ENCODE measurements at places on chromosomes 3 and 15.

- no peak for DNase-seq
Observed at GRCh38 chr3:70565861-70566260, 253.4 kb upstream of the MDFIC2 start.

- peak; percentile 72 for DNase-seq
Observed at GRCh38 chr15:64478863-64479262, 18.5 kb downstream of the ZNF609 start.

- DNase-seq = no peak
Observed at GRCh38 chr3:128485282-128486204, 7.5 kb downstream of the GATA2 start.

DNA sequence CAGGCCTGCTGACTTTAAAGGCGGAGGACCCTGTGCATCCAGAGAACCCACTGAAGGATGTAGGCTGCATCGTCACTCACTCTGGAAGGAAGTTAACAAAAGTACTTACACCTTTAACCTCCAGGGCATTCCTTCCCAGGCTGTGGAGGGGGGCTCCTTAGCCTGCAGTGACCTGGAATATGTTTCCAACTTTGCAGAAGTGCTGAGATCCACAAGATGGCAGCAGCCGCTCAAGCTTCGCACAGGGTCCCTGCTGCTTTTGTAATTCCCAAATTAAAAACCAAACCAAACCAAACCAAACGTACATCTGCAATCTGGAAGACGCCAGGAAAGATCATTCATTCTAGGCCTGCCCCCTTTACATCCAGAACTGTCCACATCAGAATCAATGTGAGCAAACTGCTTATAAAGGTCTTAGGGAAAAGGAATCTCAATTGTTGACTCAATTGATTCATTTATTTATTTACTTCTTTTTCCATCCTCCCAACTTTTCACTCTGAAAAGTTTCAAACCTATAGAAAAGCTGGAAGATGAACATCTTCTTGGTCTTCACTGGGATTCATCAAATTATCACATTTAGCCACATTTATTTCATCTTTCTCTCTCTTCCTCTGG, 70.5 kb upstream of the KLHL25 start:
- peak; percentile 30 for DNase-seq

DNA sequence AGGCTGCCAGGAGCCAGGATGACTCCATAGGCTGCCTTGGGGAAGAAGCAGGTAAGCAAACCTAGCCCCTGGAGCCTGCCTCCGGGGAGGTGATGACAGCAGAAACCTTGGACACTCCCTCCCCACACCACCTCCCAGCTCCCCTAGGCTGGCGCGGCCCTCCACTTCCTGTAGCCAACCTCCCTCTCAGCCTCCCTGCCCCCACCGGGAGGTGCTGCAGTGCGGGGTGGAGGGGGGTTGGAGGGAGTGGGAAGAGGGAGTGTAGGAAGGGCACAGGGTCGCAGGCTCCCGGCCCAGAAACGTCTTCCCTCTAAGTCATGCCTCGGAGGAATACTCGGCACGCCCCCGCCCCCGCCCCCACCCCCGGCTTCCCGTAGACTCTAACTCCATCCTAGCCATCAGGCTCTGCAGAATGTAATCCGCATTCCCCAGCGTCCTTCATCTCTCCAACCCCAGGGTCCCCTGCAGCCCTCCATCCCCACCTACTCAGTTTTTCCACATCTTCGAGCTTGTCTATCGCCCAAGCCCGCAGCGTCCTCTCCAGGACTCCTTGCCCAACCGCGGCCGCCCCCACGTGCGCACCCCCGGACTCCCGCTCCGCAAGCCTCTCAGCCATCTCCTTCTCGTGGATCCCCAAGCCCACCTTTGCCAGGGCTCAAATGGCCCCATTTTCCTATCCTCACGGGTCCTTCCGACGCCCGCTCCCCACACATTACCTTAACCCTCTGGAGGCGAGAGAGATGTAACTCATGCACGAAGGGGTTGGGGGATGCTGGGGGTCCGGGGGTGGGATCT, 528 bp downstream of the LPCAT4 start:
- peak; percentile 17 for DNase-seq

GRCh38 chr3:117128133-117128532, 418.6 kb downstream of the TUSC7 start:
- no peak for DNase-seq

GRCh38 chr15:100215031-100215842, 126.5 kb downstream of the ADAMTS17 start:
- no peak for DNase-seq

DNA sequence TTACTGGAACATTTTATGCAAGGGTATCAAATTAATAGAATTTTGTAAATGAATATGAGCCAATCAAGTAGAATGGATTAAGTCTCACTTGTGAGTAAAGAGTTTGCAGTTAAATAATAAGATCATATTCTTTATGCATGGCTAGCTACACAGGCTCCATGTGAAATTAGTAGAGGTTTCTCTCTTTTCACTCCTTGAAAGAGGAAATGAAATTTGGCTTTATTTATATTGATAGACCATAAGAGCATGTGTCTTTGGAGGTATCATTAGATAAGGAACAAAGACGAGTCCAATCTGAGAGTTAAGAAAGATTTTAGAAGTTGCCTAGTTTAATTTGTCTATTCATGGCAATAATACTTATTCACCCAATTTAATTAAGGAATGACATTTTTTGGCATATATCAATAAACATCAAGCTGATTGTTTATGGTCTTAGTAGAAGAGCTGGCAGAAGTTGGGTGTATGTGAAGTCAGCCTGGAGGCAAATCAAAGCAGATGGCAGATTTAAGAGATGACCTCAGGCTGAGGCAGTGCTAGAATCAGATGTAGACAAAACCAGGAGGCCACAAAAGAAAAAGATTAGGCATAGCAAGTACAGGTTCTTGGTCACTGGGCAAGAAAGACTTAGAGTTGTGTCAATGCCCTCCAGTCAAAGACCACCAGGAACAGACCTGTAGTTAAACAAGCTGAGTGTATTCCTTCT, 406.5 kb upstream of the ARHGEF26 start:
- no peak for DNase-seq

DNA sequence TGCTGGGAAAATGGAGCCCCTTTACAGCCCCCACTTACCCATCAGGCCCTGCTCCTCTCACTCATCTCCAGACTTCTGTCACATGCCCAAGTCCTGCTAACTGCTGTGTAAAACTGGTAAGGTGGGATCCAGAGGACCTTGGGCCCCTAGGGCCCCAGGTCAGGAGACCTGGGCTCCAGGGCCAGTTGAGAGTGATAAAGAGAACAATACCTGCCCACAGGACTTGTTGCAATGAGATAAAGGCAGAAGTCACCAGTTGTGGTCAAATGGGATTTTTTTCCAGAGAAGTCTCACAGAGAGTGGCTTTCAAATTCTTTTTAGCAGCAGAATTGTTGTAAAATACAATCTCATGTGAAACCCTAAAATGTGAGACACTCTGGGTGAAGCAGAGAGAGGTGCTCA, 753 bp downstream of the FURIN start:
- DNase-seq = no peak

DNA sequence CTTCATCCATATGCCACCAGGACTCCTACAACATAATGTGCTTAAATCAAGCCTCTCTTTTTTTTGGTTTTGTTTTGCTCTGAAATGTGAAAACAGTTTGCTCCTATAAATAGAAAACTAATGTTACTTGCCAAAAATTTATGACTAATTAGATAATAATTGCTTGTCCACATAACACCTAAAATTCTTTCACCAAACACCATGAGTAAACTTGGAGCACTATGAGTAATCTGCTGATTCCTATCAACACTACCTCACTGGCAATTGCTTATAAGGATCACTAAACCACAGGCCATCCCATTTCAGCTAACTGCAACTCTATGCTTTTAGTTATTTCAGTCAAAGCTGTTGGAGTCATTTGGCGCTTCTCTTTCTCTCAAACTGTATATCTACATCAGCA, 252.7 kb downstream of the EPHA3 start:
- DNase-seq = no peak

GRCh38 chr3:14001136-14001535, 121.3 kb upstream of the WNT7A start:
- DNase-seq = no peak

DNA sequence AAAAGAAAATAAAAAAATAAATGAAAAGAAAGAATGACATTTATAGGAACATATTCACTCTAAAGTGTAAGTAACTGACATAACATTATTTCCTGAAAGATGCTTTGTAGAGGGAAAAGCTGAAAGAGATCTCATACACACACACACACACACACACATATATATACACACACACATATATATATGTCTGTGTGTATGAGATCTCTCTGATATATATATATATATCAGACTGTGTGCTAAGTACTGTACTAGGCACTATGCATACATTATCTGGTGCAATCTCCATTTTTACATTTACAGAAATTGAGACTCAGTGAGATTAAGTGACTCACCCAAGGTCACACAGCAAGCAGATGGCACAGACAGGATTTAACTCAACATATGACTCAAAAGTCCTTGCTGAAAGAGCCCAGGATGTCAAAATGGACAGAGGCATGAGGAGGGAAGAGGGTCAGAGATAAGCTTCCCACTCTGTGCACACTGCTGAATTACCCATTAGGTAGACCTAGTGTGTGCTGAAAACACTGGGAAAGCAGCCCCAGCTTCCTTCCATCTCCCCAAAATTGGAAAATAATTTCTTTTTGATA, 15.0 kb downstream of the BHLHE40 start:
- no peak for DNase-seq

- no peak for DNase-seq
Observed at GRCh38 chr3:33039628-33040027, 57.3 kb downstream of the GLB1 start.

GRCh38 chr3:43872901-43873300, 182.2 kb downstream of the ABHD5 start:
- peak; percentile 52 for DNase-seq

DNA sequence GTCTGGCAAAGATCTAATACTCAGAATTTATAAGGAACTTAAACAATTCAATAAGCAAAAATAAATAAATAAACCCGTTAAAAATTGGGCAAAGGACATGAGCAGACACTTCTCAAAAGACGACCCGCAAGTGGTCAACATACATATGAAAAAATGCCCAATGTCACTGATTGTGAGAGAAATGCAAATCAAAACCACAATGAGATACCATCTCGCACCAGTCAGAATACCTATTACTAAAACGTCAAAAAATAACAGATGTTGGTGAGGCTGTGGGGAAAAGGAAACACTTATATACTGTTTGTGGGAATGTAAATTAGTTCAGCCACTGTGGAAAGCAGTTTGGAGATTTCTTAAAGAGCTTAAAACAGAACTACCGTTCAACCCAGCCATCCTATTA, 188.0 kb upstream of the MRPL3 start:
- no peak for DNase-seq

DNA sequence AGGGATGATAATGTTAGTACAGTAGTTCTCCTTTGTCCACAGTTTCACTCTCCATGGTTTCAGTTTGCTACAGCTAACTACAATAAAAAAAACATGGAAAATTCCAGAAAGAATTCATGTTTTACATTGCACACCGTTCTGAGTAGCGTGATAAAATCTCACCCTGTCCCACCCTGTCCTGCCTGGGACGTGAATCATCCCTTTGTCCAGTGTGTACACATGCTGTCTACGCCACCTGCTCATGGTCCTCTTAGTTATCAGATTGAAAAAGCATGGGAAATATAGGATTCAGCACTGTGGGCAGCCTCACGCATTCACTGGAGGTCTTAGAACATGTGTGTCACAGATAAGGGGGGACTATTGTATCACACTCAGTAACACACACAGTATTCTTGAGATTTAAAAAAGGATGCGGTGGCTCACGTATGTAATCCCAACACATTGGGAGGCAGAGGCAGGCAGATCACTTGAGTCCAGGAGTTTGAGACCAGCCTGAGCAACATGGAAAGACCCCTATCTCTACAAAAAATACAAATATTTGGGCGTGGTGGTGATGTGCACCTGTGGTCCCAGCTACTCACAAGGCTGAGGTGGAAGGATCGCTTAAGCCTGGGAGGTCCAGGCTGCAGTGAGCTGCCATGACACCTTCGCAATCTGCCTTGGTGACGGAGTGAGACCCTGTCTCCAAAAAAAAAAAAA, 8.7 kb upstream of the FLNB start:
- no peak for DNase-seq

DNA sequence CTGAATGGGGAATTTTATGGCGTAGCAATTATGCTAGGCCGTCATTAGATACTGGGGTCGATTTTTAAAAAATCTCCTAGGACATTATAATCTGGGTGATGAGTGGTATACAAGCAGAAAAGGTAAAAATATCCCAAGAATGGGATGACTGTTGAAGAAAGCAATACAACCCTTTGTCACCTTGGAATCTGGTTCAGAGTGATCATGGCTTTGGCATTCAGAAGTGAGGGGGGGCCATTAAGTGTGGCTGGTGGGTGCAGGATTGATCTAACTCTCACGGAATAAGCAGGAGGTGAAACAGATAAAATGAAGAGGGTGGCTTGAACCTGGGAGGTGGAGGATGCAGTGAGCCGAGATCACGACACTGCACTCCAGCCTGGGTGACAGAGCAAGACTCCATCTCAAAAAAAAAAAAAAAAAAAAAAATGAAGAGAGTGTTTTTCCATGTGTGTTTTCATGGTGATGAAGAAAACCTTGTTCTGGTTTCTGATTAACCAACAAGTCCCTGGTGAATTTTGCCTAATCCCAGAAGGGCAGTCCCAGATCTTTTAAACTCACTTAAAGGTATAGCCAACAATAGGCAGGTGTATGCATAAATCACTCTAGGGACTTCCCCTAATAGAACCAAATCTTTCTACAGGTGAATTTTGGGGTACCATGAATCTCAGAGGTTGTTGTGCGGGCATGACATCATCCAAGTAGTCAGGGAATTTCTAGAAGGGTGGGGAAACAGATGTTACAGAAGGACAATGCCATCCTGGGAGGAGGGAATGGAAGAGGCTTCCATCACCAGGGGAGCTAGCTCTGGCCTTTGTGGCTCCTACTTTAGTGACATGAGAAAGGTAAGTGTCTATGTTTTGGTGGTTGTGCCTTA, 3.1 kb upstream of the RAD54L2 start:
- no peak for DNase-seq

DNA sequence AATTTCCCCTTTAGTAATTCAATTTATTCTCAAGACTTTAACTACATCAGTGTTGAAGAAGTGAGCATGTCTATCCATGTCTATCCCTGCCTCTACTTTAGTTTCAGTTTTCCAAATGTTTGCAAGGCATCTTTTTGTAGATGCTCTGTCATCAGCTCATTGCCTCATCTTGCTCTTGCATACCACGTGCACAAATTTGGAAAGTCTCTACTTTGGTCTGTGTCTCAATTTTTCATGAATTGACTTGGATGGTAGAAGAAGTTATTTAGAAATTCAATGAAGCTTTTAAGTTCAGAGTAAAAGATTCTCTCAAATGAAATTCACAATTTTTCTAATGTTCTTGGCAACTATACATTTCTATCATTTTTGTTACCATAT, 55.3 kb downstream of the CLDN1 start:
- DNase-seq = peak; percentile 28

GRCh38 chr3:112167758-112168157, 34.7 kb upstream of the GCSAM start:
- DNase-seq = no peak

DNA sequence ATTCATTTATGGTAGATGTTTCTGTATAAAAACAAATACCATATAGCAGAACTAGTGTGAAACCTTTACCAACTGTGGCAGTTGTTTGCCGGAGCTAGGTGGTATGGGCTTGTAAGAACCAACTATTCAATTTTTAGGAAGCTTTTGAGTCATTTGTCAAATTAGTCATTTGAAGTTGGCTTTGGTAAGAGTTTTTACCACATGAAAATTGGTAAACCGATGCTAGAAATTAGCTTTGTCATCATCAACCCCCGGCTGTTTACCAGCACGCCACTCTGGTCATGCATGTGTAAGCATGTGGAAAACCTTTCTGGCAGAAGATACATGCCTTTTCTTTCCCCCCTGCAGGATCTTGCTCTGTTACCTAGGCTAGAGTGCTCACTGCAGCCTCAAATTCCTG, 63.3 kb downstream of the IL1RAP start:
- DNase-seq = no peak

All from fibroblast of gingiva (primary cell).